ENCODE measurements at places on chromosomes 12 and 14.

DNA sequence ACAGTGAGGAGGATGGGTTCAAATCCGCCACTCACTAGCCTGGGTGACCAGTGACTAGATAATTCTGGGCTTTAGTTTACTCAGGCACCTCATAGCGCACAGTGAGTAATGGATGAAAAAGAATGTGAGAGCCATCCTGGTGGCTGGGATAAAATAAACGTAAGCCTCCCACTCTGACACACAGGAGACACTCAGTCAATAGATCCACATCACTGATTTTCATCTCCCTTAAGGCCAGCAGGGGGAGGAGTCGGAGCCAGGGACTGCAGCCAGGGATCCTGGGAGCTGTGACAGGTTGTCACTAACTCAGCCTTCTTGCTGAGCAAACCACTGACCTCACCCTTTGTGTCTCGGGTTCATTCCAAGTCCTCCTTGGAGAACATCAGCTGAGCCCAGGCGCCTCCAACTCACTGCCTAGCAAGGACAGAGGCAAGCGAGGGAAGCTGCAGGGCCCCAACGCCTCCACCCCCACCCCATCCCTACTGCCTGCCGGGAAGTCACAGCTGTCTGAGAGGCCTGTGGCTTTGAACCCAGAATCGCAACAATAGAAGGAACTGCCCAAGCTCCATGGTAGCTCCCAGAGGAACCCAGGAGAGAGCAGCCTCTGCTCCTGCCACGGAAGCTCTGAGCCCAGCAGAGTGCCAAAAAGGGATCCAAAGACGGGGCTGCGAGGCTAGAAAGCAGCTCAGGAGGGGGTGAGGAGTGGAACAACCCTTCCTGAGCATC is 30.7 kb downstream of the PXN start:
- DNase-seq, result no peak

GRCh38 chr12:21993438-21993981 is 52.3 kb upstream of the ABCC9 start:
- no peak for DNase-seq

DNA sequence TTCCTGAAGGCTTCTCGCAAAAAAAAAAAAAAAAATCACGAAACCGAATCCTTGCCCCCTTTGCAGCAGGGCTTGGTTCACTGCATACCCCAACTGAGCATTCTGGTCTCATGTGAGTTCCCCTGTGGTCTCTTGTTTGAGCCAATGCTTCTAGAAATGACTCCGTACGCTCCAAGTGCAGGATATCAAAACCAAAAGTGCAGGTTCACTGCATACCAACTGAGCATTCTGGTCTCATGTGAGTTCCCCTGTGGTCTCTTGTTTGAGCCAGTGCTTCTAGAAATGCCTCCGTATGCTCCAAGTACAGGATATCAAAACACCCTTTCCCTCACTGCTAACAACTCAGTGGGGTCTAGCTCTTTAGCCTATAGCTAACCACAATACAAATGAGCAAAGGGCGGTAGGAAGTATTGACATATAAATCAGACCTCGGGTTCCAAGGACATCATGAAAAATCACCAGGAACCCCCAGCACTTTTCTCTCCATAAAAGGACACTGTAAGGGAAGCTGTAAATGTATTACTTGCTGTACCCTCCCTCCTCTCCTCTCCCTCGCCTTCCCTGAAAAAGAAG is 206.3 kb upstream of the NOS1 start:
- peak; percentile 24 for DNase-seq

DNA sequence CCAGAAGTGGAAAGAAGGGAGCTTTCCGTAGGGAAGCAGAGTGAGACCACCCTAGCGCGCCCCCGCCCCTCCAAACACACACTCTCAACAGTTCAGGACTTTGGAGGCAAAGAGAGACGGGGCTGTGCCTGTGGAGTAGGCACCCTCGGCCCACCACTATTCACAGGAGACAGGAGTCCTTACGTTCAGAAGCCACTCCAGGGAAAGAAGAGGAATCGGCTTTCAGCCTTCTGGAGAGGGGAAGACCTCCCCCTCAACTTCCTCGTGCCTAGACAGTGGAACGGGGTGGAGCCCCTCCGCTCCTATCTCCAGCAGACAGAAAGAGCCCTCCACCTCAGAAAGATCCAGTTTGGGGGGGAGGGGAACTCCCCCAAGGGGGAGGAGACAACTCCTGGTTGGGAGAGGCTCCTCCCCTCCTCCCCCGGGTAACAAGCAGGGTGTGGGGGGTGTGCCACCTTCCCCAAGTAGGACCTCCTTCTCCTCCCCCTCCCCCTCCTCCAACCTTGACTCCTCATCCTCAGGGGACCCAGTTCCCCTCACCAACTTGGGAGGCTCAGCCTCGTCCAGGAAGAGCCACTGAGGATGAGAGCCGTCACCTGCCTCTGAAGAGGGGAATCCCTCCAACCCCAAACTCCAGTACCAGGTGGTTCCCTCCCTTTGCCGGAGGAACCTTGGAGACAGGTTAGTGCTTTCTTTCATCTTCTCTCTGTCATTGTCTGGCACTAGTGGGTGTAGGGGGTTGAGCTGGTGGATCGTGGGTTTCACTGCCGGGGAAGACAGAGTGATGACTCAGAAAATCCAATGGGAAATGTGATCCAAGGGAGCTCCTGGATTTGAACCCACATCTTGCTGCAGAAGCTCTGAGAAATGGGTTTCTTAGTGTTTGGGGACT is 883 bp downstream of the FOXJ2 start:
- DNase-seq, result peak; percentile 75

GRCh38 chr12:32765906-32766305 is 10.2 kb upstream of the YARS2 start:
- DNase-seq, result no peak

- peak; percentile 19 for DNase-seq
These were observed 38.5 kb downstream of the SENP1 start for GRCh38 chr12:48067250-48067938.

DNA sequence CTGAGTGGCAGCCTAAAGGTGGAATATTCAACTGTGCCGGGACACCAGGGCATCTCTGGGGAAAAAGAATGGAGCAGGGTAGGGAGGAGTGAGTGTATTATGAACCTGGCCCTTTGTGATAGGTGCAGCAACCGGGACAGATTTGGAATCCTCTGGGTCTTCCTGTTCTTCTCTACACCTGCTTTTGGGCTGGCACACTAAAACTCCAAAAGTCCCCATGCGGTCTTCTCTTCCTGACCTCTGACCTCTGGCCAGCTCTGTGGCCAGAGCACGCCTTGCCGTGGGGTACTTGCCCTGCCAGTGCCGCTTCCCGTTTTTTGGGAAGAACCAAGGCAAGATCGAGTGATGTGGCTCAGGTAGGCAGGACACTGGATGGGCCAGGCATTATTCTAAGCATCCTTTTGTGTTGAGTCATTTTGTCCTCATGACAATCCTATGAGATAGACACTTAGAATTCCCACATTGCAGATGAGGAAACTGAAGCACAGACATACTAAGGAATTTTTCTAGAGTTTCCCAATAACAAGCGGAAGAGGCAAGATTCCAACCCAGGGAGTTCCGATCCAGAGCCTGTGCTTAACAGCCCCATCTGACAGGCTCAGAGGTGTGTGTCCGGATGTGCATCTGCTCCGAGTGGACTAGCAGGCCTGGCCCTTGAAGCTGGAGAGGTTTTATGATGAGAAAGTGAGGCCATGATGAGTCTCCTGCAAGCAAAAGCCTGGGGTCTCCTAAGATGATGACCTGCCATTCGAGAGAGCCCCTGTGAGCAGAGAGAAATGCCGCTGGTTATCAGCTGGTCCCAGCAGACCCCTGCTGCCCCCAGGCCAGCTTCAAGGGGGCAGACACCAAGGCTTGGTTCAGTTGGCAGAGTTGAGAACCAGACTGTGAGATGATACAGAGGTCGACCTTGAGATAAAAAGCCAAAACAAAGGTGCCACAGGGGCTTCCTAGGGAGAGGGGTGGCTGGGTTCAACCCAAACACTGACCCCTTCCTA is 67.9 kb upstream of the ESRRB start:
- no peak for DNase-seq

GRCh38 chr12:67829896-67830295 is 159.4 kb upstream of the IFNG-AS1 start:
- DNase-seq, result no peak

GRCh38 chr14:69845787-69846186 is 33.4 kb upstream of the SMOC1 start:
- no peak for DNase-seq

- no peak for DNase-seq
These were observed 83.3 kb downstream of the B4GALNT3 start for GRCh38 chr12:543114-543451.

GRCh38 chr12:53338916-53339315 is 2.8 kb upstream of the SP7 start:
- DNase-seq, result no peak

DNA sequence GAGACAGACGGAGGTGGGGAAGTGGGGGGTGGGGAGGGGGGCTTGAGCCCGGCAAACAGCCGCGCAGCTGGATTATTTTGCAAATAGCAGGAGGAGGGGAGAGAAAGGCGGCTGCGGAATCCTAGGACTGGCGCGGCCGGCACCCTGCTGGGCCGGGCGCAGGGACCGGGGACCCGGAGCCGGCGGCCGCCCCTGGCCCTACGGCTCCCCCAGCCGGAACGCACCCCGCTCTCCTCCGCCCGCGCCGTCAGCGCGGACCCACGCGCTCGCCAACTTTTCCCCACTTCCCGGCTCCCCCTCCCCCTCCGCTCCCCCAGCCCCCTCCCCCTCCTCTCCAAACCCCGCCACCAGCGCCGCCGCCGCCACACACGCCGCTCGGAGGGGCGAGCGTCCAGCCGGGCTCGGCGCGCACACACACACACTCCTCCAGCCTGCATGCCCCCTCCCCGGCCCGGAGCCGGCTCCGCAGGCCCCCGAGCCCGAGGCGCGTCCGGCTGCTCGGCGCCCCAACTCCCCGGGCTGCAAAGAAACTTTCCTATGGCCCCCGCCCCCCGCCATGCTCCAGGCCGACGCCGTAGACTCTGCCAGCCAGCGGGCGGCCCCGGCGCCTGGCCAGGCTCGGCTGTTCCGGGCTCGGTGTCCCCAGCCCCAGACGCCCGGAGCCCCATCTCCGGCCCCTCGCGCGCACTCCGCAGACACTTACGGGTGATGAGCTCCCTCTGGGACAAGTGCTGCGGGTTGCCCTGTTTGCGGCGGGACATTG is 1.4 kb downstream of the BCL11B start:
- DNase-seq, result no peak

DNA sequence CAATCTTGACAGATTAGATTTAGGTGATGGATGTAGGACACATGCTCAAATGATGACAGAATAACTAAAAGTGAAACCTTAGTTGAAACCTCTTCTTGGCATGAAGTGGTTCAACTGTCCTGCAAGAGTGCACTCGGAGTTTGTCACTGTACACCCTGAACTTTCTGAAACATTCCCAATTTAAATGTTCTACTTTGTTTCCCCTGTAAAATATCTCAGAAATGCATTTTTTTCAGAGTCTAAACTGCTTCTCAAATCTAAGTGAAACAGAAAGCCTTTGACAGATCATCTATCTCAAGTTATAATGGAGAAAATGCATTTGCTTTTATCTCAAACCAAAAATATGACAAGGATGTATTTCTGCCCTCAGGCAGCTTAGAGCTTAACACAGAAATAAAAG is 66.0 kb downstream of the BHLHE41 start:
- peak; percentile 10 for DNase-seq

GRCh38 chr12:109358154-109358869 is 10.6 kb downstream of the MYO1H start:
- DNase-seq, result peak; percentile 36

- no peak for DNase-seq
These were observed 850.6 kb downstream of the RPS29 start for GRCh38 chr14:48735607-48736006.

DNA sequence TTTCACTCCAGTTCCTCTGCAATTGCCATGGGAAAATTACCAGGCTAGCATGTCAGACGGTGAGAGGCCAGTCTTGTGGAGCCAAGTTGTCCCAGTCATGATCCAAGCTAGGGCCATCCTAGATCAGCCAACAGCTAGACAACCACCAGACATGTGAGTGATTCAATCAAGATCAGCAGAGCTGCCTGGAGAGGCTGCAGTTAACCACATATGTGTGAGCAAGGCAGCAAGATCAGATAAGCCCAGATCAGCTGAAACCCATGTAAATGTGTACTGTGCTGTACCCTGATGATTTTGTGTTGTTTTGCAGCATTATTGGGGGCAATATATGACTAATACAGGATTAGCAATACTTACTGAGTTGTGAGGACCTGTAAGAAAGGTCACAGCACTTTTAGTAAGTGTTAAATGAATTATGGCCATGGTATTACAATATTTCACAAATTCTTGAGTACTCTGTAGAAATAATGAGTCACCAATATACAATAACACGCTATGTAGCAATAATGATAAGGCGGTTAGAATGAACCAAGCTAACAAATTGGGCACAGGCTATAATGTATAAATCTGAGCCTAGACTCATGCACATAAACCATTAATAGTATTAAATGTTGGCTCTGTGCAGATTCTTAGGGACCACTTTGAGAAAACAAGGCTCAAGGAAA is 91.4 kb downstream of the SUDS3 start:
- no peak for DNase-seq

Measured in GM13977 (cell line).